ENCODE measurements at places on chromosomes 5 and 9.

GRCh38 chr5:116883875-116884274, 309.3 kb upstream of the SEMA6A start:
- no peak for DNase-seq

DNA sequence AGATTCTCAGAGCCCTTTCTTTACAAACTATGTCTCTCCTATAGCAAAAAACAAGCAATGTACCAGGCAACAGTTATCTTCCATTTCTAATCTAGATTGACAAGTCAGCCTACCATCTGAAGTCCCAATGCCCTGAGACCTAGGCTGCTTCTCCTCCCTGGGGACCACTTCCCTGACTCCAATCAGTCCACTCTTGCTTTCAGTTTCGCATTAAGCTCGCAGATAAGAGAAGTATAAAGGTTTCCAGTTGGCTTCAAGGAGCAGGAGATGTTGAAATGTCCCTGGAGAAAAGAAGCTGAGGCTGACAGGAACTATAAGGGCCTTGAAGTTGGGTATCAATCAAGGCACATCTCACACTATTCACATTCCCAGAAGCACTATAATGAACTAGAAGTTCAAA, 32.3 kb downstream of the ERP44 start:
- DNase-seq, result no peak

DNA sequence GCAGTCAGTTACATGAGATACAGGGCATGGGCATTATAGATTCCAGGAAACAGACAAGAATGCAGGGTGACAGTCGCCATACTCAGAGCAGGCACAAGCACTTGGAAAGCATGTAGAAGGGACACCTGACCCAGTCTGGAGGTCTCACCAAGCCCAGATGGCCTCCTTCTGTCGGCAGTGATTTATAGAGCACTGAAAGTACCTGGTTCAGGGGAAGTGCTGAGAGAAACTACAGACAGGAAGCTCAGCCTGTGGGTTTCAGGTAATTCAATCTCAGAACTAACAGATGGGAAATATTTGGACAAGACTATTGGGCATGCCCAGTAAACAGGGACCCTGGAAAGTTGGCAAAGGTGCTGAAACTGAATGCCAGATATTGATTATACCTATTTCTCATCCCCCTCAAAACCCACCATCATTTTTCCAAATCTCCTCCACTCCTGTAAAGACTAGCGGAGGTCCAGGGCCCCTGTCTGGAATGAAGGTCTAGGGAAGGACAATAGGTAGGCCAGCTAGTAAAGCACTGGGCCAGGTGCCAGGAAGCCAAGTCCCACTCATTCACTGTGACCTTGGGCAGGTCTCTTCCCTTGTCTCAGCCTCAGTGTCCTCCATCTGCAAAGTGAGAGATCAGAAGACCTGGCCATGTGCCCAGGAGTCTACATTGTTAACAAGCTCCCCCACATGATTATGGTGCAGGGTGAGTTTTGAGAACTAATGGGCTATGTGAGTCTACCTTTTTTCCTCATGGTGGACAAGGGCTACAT, 26.9 kb downstream of the KLHL3 start:
- no peak for DNase-seq

- no peak for DNase-seq
These were observed 472.9 kb downstream of the PDE4D start for GRCh38 chr5:59420596-59420995.

- no peak for DNase-seq
These were observed 356.9 kb downstream of the SLIT3 start for GRCh38 chr5:168944004-168944403.

- DNase-seq, result no peak
These were observed 2.3 kb downstream of the F2RL1 start for GRCh38 chr5:76821136-76821535.

DNA sequence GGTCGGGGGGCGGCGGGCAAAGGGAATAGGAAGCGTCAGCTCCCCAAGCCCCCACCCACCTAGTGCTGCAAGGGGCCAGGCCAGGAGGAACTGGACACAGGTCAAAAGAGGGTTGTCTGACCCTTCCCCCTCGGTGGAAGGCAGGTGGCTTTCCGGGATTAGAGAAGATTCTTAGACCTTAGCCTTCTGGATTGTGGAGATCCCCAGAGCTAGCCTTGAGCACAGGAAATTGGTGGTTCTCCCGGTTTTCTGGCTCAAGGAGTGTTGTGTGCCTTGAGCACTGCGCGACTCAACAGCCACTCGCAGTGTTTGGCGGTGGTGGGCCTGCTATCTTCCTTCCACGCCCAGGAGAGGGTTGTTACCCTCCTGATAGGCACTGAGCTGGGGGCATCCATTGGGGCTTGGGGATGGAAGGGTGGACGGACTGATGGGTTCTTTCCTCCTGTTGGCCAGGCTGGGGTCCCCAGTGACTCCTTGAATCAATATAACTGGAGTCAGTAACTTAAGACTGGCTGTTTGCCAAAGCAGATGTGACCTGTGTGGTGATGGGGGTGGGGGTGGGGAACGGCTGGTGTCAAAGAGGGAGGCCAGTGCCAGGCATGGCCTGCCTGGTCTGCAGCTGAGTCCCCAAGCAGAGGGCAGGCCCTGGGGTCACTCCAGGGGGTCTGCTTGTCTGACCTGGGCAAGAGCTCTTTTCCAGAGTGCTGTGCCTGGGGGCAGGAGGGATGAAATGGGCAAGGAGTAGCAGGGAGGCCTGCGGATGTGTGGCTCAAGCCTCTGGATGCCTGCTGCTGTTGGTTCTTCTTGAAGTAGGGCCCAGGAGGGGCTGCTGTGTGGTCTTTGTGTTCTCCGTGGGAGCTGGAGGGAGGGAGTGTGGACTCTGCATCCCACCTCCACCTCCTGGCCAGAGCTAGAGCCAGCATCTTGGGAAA, 2.1 kb downstream of the FGF18 start:
- DNase-seq, result no peak

- no peak for DNase-seq
These were observed 15.2 kb upstream of the SLC35D2 start for GRCh38 chr9:96398582-96399324.

- DNase-seq, result no peak
These were observed 9.5 kb downstream of the DELE1 start for GRCh38 chr5:141933151-141933550.

DNA sequence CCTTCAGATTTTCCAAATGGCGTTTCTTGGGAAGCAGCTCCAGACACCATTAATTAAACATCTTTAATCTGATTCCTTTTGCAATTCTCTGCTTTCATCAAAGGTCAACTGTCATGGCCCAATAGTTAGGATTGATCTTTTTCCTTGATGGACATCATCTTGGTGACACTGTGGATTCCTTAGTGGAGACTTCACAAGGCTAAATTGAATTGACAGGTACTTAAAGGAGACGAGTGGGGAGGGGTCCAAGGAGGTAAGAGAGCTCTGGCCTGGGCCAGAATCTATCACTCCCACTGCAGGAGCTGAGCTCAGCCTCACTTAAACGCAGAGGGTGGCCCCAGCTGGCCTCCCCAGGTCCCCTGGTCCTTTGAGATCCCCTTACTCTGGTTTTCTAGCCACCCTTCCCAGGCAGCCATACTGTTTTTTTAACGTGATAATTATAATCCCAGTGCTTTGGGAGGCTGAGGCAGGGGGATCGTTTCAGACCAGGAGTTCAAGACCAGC, 9.9 kb upstream of the HMCN2 start:
- no peak for DNase-seq

GRCh38 chr9:74570879-74571512, 73.9 kb downstream of the RORB start:
- DNase-seq, result no peak

GRCh38 chr9:113541019-113541900, 77.7 kb downstream of the RGS3 start:
- no peak for DNase-seq

DNA sequence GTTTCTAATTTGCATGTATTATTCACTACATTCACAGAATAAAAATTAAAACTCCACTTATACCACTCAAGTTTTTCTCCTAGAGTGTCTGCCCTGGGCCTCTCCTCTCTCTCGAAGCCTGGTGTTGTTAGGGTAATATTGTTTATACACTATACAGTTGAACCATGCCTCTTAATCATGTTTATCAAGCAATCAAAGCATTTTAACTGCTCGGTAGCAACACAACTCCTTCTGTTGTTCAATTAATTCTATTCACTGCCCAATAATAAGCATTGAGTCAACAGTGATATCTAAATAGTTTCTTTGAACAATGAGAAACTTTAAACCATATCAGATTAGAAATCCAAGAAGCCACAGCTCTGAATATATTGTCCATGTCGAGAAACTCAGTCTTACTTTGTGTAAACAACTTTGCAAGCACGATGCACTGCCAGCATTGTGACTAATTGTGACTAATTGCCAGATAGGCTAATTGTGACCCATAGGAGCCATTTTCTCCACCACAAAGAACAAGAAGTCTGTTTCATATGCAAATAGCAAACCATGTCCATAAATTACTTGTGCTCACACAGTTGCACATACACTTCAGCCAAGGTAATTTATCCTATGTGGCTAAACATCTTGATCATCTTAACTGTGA, at the start of gene DNAH5:
Gene DNAH5, minus strand, starts transcription at position 129 of the 640 bp plus-strand sequence. CDS start 250 bp downstream, outside the sequence.
- no peak for DNase-seq

GRCh38 chr5:62794456-62794855, 215.8 kb downstream of the LRRC70 start:
- DNase-seq, result no peak

DNA sequence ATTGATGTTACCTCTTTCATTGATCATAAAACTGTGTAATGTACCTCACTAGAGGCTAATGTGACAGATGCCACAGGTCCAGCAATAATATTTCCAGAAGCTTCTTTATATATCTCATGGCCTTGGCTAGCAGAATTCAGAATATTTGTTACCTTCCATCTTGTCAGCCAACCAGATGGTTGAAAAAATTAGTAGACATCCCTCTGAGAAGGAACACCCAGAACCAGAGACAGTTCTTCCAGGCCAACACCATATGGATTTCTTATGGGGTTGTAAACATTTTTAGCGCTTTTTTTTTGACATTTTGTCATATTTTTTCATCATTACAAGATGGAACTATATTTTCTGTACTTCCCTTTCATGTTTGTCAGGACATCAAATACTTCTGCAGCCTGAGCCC, 278.7 kb upstream of the KLF9 start:
- no peak for DNase-seq
